ENCODE measurements at places on chromosomes 7 and 10. TPM values are rescaled to one million over a fixed set of nuclear protein-coding genes. Genes with fewer than 3 reads are reported as not detected.

Gene SYT15B
- under 0.01 TPM for total RNA-seq

Gene PSD
- 0.46 TPM for total RNA-seq

Gene CNNM1
- total RNA-seq, result 0.32 TPM

Gene CHPF2
- total RNA-seq, result 133 TPM

Gene LLCFC1
- total RNA-seq, result not detected

Gene ZC3HAV1
- 40.0 TPM for total RNA-seq

Gene SRRT
- 121 TPM for total RNA-seq

Gene JAZF1
- total RNA-seq, result 5.6 TPM

Gene VWA2
- not detected for total RNA-seq

Gene LMBR1
- 52.0 TPM for total RNA-seq

Gene TMEM130
- 0.06 TPM for total RNA-seq
